ENCODE measurements at places on chromosomes 7 and 10.

GRCh38 chr10:128624656-128625530, 498.7 kb upstream of the MKI67 start:
- DNase-seq, result no peak

DNA sequence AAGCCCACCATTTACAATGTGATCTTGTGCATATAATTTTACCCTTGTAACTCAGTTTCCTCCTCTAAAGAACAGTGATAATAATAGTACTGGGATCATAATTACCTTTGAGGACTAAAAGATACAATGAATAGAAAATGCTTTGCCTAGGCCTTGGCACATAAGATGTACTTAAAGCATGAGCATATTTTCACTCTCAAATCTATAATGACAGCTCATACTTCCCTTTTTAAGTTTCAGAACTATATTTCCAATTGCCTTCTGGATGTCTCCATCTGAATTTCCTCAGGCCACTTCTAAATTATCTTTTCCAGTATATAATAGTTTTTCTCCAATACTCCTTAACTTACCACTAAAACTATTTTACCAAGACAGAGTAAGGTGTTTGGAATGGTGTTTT, 13.3 kb upstream of the ITGB8 start:
- no peak for DNase-seq

- peak; percentile 97 for DNase-seq
Measured at GRCh38 chr10:31940839-31941653, 12.4 kb upstream of the ARHGAP12 start.

DNA sequence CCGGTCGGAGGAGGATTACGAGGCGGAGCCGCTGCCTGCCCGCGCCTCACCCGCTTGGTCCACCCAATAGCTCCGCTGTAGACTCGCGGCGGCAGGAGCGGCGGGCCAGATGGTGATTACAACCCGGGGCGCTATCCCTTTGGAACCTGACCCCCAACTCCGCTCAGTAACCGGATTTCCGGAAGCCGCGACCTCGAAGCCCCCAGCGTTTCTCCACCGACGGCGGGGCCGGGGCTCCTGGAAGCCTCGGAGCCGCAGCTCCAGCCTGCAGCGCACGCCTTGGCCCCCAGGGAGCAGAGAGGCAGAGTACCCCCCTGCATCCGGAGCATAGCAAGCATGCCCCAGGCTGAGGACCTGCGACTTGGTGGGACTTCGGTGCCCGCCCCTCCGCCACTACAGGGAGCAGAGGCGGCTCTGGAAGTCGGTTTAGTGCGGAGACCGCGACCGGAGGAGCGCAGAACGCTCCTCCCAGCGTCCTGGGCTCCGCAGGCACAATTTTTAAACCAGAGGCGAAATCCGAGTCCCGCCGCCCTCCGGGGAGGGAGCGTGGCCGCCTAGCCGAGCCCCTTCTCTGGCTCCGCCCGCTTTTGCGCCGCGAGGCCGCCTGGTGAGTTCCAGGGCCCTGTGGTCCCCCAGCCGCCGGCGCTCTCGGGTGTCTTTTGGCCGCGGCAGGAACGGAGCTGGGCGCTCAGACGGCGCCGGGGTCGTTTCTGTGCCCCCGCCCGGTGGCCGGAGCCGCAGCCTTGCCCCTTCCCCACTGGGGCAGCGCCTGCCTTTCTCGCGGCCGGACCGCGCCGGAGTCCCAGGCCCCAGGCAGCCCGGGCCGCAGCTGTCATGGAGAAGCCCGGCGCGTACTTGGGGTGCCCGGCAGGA, 28.2 kb upstream of the BMS1 start:
- DNase-seq, result no peak

DNA sequence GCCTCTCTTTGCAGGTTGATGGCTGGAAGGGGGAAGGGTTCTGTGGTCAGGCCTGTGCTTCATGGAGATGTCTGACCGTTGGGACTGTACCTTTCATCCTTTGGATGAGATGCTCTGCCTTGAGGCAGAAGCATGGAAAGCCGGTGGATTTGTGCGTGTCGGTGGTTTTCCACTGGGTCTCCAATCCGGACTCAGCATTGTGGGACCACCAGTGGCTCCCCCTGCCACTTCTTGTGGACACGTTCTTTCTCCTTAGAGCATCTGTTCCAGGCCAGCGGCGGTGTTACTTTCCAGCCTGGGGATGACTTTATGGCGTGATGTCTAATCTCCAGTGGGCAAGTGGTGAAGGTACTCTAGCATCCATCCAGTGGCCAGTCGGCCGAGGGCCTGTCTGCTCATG, 178.4 kb downstream of the MGMT start:
- DNase-seq, result no peak

DNA sequence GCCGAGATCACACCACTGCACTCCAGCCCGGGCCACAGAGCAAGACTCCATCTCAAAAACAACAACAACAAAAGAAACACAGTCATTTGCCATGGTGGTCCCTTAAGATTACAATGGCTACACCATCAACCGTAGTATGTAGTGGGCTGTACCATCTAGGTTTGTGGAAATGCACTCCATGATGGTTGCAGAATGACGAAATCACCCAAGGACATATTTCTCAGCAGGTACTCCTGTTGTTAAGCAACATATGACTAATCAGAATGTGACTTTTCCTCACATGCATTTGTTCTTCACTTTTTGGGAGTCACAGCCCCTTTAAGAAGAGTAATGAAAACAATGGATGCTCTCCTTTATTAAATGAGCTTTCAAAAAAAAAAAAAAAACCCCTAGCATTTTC, 11.0 kb downstream of the SVIL start:
- DNase-seq, result no peak

- DNase-seq, result no peak
Measured at GRCh38 chr10:129123428-129123827, 343.6 kb upstream of the MGMT start.

DNA sequence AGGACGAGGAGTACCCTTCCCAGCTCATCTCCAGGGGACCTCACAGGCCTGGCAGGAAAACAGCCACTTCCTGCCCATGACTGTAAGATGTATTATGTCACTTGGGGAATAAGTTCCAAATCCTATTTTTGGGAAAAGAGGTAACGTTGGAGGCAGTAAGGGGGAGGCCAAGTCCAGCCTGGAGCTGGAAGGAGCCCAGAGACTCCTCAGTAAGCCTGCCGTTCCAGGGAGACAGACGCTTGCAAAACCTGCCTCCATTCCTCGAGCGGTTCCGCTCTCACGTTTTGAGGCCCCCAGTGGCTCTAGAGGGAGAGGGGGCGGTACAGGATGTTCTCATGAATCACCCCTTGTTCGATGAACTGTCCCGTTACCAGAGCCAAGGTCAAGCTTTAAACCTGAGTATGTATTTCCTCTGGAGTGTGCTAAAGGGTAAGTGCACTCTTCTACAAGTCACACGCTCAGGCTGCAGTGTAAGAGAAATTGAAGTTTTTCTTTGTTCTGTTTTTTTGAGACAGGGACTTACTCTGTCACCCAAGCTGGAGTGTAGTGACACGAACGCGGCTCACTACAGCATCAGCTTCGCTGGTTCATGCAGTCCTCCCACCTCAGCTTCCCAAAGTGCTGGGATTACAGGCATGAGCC, 45.5 kb upstream of the CYTH3 start:
- no peak for DNase-seq

DNA sequence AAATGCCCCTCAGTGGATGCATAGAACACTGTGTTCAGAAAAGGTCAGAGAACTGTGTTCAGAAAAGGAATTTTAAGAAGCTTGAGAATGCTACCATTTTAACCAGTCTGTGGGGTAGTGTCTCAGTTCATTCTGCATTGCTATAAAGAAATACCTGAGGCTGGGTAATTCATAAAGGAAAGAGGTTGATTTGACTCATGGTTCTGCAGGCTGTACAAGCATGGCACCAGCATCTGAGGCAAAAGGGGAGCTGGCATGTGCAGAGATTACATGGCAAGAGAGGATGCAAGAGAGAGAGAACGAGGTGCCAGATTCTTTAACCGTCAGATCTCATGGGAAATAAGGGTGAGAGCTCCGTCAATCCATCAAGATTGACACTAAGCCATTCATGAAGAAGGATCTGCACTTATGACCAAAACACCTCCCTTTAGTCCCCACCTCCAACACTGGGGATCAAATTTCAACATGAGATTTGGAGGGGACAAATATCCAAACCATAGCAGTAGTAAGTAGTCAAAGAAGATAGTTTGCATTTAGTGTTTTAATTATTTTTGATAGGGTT, 119.8 kb downstream of the FAM107B start:
- no peak for DNase-seq

- DNase-seq, result peak; percentile 96
Measured at GRCh38 chr10:110410329-110411046, 87.2 kb upstream of the DUSP5 start.

DNA sequence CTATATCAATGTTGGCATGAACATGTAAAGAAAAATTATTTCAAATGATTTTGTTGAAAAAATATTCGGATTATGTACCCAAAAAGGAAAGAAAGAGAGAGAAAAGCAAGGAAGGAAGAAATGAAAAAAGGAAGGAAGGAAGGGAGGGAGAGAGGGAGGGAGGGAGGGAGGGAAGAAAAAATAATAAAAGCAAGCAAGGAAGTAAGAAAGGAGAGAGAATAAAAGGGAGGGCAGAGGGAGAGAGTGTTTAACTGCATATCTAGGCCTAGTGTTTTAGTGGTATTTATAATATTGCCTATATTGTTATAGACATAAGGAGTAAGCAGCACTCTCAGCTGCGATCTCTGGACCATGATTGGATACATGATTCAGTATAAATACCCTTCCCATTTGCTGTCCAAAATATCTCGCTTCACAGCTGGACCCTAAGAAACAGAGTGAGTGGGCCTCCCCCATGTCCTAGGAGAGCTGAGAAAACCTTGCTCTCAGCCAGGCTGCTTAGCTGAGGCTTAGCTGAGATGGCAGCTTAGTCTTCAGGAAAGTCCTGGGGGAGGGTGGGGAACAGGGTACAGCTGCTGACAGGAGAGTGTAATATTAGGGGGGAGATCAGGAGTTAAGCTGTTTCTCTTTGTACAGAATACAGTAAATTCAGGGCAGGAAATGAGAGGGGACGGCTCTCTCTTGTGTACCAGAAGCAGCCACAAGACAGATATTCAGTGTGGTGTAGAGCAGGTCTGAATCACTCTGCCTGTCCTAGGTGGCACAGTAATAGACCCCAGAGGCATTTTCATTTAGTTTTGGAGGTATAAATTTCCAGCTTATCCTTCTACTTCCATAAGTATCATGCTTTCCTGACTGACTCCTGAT, 66.8 kb upstream of the TARP start:
- DNase-seq, result no peak

DNA sequence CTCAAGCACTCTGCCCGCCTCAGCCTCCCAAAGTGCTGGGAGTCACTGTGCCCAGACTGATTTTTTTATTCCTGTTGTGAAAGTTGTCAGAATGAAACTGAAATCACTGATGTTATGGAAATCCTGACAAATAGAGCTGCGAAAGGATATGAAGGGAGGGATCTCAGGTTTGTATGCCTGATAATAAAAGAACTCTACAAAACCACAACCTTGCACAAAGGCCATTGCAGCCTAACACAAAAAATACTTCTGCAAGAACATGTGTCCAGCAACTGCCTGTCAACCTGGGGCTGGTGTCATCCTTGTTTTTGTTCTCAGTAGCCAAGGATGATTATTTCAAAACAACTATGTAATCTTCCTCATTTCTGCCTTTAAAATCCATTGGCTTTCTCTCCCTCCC, 126.1 kb downstream of the NEBL start:
- DNase-seq, result no peak

GRCh38 chr10:90859321-90859751, 1.5 kb upstream of the HTR7 start:
- no peak for DNase-seq

DNA sequence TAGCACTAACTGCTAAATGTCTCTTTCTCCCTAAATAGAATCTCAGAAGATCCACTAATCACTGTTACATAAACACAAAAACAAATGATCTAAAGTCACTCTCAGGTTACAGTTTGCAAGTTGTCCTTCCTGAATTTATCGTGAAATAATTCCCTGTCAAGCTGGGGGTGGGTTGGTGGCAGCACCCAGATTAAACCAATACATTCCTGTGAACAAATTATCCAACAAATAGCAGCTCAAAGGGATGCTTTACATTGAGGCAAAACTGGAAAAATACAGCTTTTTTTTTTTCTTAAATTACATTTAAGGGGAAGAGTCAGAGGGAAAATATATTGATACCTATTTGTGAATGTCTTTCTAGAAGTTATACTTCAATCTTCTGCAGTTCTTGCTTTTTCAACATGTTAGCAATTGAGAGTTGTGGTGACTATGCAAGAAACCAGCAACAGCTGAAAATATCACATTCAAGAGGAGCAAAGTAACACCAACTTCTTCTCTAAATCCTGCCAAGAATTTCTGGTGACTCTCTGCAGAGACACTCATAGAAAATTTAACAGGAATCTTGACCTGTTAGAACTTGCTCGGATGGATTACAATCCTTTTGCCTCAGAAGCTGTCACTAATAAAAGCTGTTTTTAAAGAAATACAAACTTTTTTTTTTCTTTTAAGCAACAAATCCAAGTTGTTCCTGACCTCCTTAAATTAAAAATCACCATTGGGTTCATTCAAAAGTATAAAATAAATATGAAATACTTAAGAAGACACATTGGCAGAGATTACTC, 18.9 kb downstream of the LMOD2 start:
- DNase-seq, result no peak

GRCh38 chr7:88322151-88322550, 15.5 kb upstream of the STEAP4 start:
- DNase-seq, result no peak

GRCh38 chr7:371119-371778, 81.3 kb downstream of the FOXL3 start:
- peak; percentile 37 for DNase-seq

- no peak for DNase-seq
Measured at GRCh38 chr10:133307776-133308420, 774 bp downstream of the TUBGCP2 start.

DNA sequence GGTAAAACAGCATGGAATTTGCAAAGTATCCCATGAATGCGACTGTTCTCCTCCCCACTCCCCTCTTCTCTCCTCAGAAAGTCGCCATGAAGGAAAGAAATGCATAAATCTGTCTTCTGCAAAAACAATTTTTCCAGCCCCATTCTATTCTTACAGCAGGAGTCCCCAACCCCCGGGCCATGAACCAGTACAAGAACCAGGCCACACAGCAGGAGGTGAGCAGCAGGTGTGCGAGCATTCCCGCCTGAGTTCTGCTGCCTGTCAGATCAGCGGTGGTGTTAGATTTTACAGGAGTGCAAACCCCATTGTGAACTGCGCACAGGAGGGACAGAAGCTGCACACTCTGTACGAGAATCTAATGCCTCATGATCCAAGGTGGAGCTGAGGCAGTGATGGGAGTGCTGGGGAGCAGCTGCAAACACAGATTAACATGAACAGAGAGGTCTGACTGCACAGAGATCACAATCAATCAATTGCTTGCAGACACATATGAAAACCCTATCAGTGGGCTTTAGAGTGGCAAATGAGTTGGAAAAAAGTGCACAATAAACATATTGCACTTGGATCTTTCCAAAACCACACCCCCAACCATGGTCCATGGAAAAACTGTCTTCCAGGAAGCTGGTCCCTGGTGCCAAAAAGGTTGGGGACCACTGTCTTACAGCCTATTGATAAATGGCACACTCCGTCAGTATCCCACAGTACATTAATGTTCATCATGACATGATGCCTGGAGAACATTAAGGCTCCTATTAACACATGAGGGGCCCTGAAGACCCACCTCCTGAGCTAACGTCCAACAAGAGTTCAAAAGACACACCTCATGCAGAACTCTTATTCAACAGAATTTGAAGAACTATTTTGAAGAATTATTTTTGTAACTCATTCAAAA, 205.0 kb downstream of the PTPRN2 start:
- DNase-seq, result no peak

GRCh38 chr7:132255898-132256297, 320.4 kb downstream of the PLXNA4 start:
- DNase-seq, result no peak

Measured in RWPE2 (cell line).